Uterus (tissue), 4 donors: ENCODE measurements at places on chromosomes 7 and 10. TPM values are rescaled to one million over a fixed set of nuclear protein-coding genes. Genes with fewer than 3 reads are reported as not detected.

GRCh38 chr10:75115137-75115536 lies 3.7 kb downstream of the SAMD8 start:
- peak overlapping the region; percentile 60 for H3K27ac ChIP-seq
- no peak for DNase-seq
- no peaks in the 10 kb centered on the region for H3K27me3 ChIP-seq
- H3K36me3 ChIP-seq, result no peaks in the 10 kb centered on the region

- H3K36me3 ChIP-seq, result no peaks in the 10 kb centered on the region
- no peak for DNase-seq
- no peak overlapping the region for H3K4me3 ChIP-seq
- no peaks in the 10 kb centered on the region for H3K27me3 ChIP-seq
- H3K27ac ChIP-seq, result no peak overlapping the region
- no peaks in the 10 kb centered on the region for H3K4me1 ChIP-seq
Observed at GRCh38 chr10:122673731-122674130, 25.9 kb downstream of the C10orf120 start.

DNA sequence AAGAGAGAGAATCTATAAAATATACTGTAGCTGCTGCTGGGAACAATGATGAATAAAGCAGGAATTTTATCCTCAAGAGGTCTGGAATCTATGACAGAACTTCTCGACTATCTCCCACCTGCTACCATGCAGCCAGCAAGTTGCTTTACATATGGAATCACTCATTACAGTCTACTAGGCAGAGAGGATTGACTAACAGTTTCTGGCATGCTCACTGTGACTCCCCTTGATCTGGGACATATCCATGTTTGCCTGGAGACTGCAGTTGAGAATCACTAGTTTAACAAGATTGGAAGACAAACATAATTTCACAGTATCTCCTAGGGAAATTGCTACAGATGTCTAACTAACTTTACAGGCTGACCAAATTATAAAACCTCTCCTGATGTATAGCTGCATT lies 13.3 kb downstream of the GPR37 start:
- no peaks in the 10 kb centered on the region for H3K4me1 ChIP-seq
- no peaks in the 10 kb centered on the region for H3K27me3 ChIP-seq
- no peak overlapping the region for H3K4me3 ChIP-seq
- no peak overlapping the region for H3K27ac ChIP-seq
- H3K36me3 ChIP-seq, result no peaks in the 10 kb centered on the region

MLXIPL gene
- not detected for total RNA-seq

GRCh38 chr7:42981601-42982000 lies 49.4 kb downstream of the MRPL32 start:
- no peaks in the 10 kb centered on the region for H3K4me1 ChIP-seq
- no peak for DNase-seq
- H3K27me3 ChIP-seq, result no peaks in the 10 kb centered on the region
- H3K4me3 ChIP-seq, result no peak overlapping the region

FEZF1 gene
- total RNA-seq, result not detected

C7orf33 gene
- total RNA-seq, result not detected

DNA sequence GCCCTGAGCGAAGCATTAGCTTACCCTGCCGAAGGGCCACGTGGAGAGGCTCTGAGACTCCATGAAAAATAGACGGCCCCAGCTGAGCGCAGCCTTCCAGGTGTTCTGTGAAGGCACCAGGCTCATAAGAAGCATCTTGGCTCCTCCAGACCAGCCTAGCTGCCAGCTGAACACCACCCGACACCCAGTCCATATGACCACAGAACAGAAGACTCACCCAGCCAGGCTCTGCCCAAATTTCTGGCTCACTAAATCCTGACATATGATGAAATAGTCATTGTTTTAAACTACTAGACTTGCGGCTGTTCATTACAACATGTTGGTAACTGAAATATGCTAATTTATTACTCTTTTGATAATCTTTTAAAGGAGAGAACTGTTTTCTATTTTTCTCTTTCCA lies 99.5 kb upstream of the ABI1 start:
- H3K27ac ChIP-seq, result no peak overlapping the region
- no peaks in the 10 kb centered on the region for H3K27me3 ChIP-seq
- no peaks in the 10 kb centered on the region for H3K4me1 ChIP-seq
- no peak overlapping the region for H3K4me3 ChIP-seq

GRCh38 chr10:32600317-32600716 lies 154.4 kb downstream of the CCDC7 start:
- H3K4me1 ChIP-seq, result no peaks in the 10 kb centered on the region
- H3K27ac ChIP-seq, result no peak overlapping the region
- H3K36me3 ChIP-seq, result no peaks in the 10 kb centered on the region
- H3K4me3 ChIP-seq, result no peak overlapping the region
- H3K27me3 ChIP-seq, result no peaks in the 10 kb centered on the region

- H3K4me3 ChIP-seq, result no peak overlapping the region
- no peaks in the 10 kb centered on the region for H3K4me1 ChIP-seq
- DNase-seq, result no peak
- H3K27ac ChIP-seq, result peak overlapping the region; percentile 62
- no peaks in the 10 kb centered on the region for H3K36me3 ChIP-seq
Observed at GRCh38 chr10:30048768-30049517, 10.4 kb downstream of the JCAD start.

DNA sequence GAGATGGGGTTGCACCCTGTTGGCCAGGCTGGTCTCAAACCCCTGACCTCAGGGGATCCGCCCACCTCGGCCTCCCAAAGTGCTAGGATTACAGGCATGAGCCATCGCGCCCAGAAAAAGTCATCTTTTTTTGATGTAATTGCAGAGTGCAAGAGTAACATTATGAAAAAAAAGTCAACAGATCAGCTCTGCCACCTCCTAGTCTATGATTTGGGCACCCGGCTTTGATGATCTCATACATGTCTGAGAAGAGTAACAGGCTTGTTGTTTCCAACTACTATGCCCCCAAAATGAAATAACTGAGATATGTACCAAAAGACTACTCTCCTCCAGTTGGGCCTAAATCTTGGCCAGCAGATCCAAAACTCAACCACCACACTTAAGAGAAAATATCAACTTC lies 40.8 kb downstream of the VOPP1 start:
- no peaks in the 10 kb centered on the region for H3K4me1 ChIP-seq
- H3K27me3 ChIP-seq, result no peaks in the 10 kb centered on the region
- no peak overlapping the region for H3K4me3 ChIP-seq

DNA sequence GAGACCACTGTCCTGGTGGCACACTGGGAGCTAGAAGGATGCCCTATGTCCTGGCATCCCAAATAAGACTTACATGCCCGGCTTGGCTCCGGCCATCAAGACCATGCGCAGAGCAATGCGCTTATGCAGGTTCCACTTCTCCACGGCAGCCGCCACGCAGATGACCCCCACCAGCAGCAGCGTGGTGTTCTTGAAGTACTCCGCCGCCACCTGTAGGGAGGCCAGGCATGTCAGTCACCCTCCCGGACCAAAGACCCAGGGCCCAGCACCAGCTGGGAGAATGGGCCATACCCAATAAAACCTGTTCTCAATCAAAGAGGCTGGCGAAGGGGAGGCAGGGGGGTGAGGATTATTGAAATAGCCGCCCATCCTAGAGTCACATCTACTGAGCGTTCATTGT lies 19.9 kb downstream of the SLC13A4 start:
- H3K27me3 ChIP-seq, result no peaks in the 10 kb centered on the region
- H3K36me3 ChIP-seq, result no peaks in the 10 kb centered on the region
- no peak overlapping the region for H3K4me3 ChIP-seq
